ENCODE measurements at places on chromosomes 1 and 21.

DNA sequence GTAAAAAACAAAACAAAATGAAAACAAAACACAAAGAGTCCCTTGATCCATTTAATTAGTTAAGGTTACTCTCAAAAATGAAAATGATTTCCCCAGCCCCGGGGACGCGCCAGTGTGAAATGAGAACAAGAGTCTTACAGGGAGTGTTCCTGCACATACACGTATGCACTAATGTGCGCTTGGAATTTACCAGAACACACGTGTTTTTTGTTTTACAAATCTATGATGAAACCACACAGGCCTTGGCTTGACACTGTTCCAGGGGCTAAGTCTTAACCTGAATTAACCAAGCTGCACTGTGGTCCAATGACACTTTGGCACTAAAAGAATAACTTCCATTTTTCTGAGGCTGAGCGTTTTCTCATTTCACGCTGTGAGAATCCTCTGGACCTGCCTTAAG, 63.7 kb downstream of the SLC45A1 start:
- no peak for DNase-seq

- DNase-seq = no peak
Measured at GRCh38 chr1:77832901-77833300, 53.5 kb downstream of the MIGA1 start.

DNA sequence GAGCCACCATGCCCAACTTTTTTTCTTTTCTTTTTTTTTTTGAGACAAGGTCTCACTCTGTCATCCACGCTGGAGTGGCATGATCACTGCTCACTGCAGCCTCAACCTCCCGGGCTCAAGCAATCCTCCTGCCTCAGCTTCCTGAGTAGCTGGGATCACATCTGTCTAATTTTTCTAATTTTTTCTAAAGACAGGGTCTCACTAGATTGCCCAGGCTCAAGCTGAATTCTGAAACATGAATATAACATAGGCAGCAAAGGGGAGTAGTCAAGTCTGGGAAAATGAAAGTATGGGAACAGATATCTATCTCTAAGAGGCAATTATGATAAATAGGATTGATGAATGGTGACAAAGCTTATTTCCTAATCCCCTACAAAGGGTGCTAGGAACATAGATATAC, 7.3 kb upstream of the CMPK1 start:
- DNase-seq = no peak

GRCh38 chr1:61434276-61434675, 290.7 kb downstream of the TM2D1 start:
- no peak for DNase-seq

DNA sequence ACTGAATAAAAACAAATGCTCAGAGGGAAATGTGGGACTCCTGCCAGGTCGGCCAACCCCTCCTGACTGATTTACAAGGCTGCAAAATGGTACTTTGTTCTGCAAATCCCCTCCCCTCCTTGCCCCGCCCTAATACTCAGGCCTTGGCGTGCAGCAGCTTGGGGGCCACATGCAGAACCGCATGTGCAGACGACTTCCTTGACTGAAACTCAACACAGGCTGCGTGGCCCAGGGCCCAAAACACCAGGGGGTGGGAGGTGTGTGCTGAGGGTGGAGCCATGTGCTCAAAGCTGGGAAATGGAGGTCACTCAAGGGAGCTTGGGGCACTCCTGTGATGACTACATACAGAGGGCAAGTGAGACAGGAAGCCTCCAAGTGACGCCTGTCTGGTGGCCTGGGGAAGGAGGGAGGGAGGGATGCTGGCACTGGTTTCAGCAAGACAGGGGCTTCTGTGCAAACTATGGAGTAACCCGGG, 87.2 kb downstream of the MRPL37 start:
- DNase-seq = peak; percentile 83

DNA sequence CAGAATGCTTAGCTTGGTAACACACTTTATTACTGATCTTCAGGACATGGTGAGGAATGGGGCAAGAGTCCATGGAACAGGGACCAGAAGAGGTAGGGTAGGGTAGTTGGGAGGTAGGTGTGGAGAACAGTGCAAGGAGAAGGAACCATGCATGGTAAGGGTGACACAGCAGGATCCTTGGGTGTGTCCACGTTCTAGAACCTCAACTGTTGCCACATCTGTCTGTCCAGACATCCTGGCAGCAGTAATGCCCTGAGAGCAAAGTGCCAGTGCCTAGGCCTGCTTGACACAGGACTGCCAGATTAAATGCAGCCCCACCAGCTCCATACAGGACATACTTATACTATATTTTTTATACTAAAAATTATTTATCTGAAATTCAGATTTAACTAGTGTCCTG, 13.9 kb downstream of the DMAP1 start:
- DNase-seq = no peak

DNA sequence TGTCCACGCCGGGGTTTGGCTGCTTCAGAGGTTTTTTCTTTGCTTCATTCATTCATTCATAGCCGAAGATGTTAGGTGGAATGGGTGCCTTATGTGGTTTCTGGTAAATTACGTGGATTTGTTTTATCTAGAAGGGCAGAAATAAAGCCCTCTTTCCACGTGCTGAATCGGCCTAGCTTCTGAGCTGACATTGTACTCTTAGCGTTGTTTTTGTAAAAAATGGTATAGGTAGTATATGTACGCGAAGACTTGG, 1.5 kb downstream of the GALNT2 start:
- no peak for DNase-seq

DNA sequence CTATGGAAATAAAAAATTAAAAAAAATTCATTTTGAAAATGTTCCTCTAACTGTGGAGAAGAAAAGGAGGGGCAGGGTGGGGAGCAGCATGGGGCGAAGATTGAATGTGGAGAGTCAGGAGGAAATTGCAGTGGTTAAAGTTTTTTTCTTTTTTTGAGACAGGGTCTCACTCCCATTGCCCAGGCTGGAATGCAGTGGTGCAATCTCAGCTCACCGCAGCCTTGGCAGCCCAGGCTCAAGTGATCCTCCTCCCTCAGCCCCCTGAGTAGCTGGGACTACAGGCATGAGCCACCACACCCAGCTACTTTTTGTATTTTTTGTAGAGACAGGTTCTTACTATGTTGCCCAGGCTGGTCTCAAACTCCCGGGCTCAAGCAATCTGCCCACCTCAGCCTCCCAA, 67.6 kb downstream of the ADSS2 start:
- no peak for DNase-seq

DNA sequence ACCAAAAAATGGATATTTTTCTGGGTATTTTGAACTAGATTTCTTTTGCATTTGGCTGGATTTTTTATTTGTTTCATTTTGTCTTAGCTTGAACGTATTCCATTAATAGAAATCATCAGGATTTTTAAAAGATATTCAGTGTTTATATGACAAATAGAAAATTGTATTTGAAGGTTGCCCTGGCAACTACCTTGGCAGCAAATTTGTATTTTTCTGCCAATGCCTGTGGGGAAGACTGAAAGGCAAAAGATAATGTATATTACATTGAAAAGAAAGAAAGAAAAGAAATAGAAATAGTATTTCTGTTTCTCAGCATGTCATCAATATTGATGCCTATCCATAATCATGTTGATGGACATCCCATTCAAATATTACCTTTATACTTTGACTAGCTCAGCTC, 16.8 kb downstream of the VCAM1 start:
- no peak for DNase-seq

DNA sequence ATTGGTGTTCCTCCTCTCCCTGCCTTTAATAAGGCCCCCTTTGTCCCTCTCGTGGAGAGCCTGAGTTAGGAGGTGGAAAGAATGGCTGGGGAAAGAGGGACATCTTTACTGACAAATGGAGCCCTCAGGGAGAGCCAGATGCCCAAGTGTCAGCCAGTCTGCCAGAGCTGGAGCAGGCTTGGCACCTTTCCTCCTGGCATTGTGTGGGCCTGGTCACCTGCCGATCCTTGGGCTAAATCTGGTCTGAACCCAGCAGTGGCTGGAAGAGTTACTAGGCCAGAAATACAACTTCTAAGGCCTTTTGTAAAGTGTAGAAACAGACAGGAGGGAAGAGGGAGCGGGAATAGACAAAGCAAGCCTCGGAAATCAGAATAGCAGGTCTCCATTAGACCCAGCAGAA, 24.9 kb downstream of the VANGL1 start:
- peak; percentile 31 for DNase-seq

- DNase-seq = no peak
Measured at GRCh38 chr1:51464828-51465227, 54.2 kb downstream of the EPS15 start.

GRCh38 chr1:101438359-101438758, 201.5 kb downstream of the S1PR1 start:
- DNase-seq = no peak

DNA sequence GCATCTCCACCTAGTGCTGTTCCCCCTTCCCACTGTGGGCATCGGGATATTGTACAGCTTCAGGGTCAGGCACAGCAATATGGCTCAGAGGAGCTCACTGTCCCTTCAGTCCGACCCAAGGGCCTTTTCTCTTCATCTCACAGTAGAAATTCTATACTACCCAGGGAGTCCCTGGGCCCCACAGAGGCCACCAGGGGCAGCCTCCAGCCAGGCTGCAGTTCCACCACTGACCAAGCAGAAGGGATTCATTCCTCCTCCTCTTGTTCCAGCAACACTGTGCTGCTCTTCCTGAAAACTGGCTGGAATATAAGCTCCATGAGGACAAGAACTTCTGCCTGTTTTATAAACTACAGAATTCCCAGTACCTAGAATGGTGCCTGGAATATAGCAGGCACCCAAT, 70.5 kb downstream of the CD34 start:
- DNase-seq = no peak

DNA sequence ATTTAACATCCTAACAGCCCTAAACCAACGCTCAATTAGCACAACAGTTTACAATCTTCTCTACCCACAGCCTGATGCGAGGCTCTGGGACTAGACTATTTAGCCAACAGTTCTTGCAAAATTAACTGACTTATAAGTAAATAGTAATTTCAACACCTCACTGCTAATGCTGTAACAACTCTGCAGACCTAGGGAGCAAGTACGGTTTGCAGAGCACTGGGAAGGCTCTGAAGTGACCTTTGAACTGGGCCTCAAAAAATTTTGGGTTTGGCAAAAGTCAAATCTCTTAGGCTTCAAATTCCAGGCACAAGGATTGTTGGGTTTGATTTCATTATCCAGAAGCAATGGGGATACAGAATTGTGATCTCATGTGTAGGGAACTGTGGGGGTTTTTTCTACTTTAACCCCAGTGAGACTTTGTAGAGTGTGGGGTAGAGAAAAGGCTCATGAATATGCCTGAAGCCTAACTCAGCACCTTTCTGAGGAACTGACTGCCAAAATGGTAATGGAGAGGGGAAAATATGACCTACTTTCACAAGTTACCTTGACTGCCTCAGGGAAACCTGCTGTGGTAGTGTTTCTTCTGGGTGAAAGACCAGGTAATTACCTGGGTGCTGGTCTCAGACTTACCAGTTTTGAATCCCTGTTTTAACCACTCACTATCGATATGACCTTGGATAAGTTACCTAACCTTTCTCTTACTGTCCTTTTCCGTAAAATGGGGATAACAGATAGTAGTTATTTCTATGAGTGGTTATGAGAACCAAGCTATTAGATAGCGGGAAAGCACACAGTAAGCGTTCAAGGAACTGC, 889 bp upstream of the TXLNA start:
- no peak for DNase-seq

GRCh38 chr1:85229574-85230097, 28.8 kb upstream of the SYDE2 start:
- peak; percentile 24 for DNase-seq

GRCh38 chr1:206087091-206087490, 30.1 kb downstream of the AVPR1B start:
- DNase-seq = no peak

- DNase-seq = no peak
Measured at GRCh38 chr1:149927056-149927562, 494 bp downstream of the SF3B4 start.

GRCh38 chr1:228933753-228934152, 198.5 kb downstream of the RHOU start:
- no peak for DNase-seq

GRCh38 chr1:180946056-180946455, 33.4 kb downstream of the KIAA1614 start:
- DNase-seq = no peak

DNA sequence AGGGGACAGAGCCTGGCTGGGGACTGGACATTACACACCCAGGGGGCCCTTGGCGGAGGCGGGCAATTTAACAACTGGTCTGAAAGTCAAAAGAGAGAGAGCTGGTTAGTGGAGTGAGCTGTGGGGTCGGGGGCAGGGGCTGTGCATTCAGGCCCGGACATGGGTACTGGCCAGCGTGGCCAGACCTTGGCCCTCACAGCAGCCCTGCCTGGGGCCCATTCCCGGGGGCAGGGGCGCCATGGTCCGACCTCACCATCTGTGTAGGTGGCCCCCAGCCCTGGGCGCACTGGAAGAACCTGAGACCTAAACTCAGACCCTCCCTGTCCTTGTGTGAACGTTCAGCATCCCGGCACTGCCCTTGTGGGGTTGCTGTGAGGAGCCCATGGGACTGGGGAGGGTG, 5.0 kb downstream of the CLDN19 start:
- DNase-seq = no peak

DNA sequence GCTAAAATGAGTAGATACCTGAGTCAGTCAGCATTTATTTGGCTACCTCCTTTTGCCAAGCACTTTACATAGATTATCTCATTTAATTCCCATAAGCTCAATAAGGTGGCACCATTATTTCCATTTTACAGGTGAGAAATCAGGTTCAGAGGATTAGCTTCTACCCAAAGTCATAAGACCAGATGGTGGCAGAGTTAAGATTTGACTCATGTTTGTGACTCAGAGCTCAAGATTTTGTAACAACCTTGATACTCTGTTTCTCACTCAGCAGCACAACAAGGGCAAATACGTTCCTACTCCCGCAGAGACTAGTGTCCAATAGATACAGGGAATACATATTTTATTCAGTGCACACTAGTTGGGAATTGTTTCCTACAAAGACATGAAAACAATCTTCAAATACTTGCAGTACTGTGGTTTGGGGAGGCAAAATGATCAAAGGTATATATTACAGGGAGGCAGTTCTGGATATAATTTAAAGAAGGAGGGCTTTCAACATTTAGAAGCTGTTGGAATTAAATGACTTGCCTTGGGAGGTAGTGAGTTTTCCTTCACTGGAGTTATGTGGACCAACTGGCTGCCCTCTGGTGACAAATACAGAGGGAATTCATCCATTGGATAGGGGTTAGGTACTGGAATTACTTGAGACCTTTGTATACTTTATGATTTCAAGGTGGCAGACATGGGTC, 3.6 kb downstream of the LEPR start:
- no peak for DNase-seq

DNA sequence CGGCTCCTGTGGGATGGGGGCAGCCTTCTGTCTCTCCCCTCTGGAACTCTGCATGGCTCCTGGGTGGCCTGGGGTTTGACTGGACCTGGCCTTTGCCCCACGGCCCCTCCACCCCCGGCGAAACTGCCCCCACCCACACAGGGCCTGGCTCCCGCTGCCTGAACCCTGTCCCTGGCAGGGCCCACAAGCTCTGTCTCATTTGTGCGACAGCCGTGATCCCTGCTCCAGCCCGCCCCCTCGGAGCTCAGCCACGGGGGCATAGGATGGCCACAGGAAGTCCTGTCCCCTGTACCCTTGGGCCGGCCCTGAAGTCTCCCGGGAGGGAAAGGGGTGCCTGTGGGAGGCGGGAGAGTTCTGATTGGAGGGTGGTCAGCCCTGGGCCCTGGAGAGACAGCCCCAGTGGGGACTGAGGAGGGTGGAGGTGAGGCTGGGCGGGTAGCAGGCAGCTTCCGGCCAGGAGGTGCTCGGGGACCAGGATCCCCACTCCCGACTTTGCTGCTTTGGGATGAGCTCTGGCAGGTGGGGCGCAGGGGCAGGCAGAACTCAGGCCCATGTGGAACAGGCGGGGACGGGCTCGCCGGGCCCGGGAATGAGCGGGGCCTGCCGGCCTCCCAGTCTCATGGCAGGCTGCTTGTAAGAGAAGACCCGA, 45.1 kb downstream of the SLX9 start:
- DNase-seq = no peak

- DNase-seq = no peak
Measured at GRCh38 chr1:154306151-154306550, 14.7 kb upstream of the AQP10 start.
